ENCODE measurements at places on chromosomes 2 and 18. TPM values are rescaled to one million over a fixed set of nuclear protein-coding genes. Genes with fewer than 3 reads are reported as not detected.

The LCT gene
- 0.64 TPM for total RNA-seq

The SATB2 gene
- 0.07 TPM for total RNA-seq

The DHX57 gene
- 17.0 TPM for total RNA-seq

The GNAL gene
- total RNA-seq = 0.41 TPM

The SKA1 gene
- total RNA-seq = 35.9 TPM

The IL1RN gene
- 0.70 TPM for total RNA-seq

The SLC23A3 gene
- total RNA-seq = 2.1 TPM

The KCNG2 gene
- total RNA-seq = not detected

The RNF125 gene
- total RNA-seq = 54.7 TPM

The INPP5D gene
- 129 TPM for total RNA-seq

The ANTXR1 gene
- total RNA-seq = 0.02 TPM

The LRRC30 gene
- not detected for total RNA-seq

The NDUFB3 gene
- 132 TPM for total RNA-seq

The GALNT3 gene
- 23.7 TPM for total RNA-seq

The ASB18 gene
- not detected for total RNA-seq

The IL36B gene
- not detected for total RNA-seq

The GPAT2 gene
- 13.0 TPM for total RNA-seq

The IGFBP2 gene
- total RNA-seq = 24.9 TPM

The WDSUB1 gene
- 6.5 TPM for total RNA-seq

The SPEG gene
- 0.32 TPM for total RNA-seq

The LBX2 gene
- 0.50 TPM for total RNA-seq

The GCG gene
- total RNA-seq = not detected

The SERPINB13 gene
- not detected for total RNA-seq

The SKOR2 gene
- not detected for total RNA-seq

The ARHGAP15 gene
- total RNA-seq = 191 TPM

The ADI1 gene
- 41.6 TPM for total RNA-seq

The MC2R gene
- not detected for total RNA-seq

The STPG4 gene
- 0.50 TPM for total RNA-seq

The GAL3ST2 gene
- total RNA-seq = 0.23 TPM

The CD226 gene
- total RNA-seq = 88.2 TPM

The CYP20A1 gene
- 25.1 TPM for total RNA-seq

The VWC2L gene
- total RNA-seq = not detected

The SP140L gene
- 120 TPM for total RNA-seq

The TPO gene
- 1.8 TPM for total RNA-seq

The TFPI gene
- not detected for total RNA-seq

The IGFBP5 gene
- not detected for total RNA-seq

The CHRNG gene
- not detected for total RNA-seq

The UGT1A1 gene
- total RNA-seq = not detected

The HOXD10 gene
- not detected for total RNA-seq

The BIRC6 gene
- total RNA-seq = 119 TPM

The PLCL1 gene
- 2.2 TPM for total RNA-seq

The ALPI gene
- total RNA-seq = not detected

The METTL21A gene
- total RNA-seq = 22.9 TPM

The TCF4 gene
- 4.5 TPM for total RNA-seq

The DPYSL5 gene
- total RNA-seq = not detected
